Activated naive CD4-positive, alpha-beta T cell (primary cell): ENCODE measurements at places on chromosomes 2 and 18.

DNA sequence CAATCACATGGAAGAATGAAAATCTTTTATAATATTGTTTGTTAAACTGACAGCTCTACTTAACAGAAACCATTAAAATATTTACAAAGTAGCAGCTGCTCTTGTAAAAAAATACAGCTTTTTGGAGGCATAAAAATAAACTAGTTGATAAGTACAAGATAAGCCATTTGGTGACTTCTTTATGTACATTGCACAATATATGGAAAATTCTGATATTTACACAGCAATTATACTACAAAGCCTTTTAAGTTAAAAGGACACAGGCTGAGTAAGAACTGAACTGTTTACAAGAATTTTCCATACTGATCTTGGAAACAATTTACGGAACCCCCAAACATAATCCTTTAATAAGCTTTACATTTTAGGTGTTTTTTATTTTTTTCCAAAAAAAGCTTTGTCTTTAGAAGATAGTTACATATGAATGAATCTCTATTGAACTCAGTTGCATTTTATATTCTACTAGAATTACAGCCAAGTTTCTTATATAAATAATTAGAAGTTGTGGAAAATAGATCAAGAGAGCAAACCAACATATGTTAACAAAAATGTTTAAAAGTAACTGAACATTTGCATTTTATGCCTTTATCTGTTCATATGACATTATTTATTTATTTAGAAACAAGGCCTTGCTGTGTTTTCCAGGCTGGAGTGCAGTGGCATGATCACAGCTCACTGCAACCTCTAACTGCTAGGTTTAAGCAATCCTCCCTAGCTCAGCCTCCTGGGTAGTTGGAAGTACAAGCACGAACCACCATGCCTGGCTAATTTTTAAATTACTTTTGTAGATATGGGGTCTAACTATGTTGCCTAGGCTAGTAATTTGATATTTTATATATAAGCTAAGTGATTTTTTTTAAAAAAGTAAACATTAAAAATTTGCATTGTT, 142.5 kb downstream of the OTX1 start:
- no peak for DNase-seq

DNA sequence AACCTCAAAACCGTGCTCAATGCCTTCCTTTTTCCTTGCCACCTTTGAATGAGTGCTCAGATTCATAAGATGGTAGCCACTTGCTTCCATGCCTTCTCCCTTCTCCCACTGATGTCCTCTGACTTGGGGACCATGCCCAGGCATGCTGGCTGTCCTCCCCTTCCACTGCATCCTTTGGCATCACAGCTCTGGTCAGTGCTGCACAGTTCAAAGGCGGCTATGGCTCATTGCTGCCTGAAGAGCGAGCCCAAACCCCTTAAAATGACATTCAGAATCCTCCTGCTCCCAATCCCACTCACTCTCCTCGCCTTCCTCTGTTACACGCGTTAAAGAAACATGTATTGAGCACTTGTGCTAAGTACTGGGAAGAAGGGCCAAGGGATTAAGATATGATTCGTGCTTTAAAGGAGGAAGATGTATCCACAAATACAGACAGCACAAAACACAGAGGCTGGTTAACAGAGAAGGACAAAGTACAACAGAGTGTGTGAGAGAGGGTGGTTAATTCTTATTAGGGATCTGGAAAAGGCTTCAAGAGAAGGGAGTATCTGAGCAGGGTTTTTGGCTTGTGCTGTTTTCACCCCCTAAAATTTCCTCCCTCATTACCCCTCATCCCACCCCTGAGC, 81.8 kb downstream of the CERKL start:
- no peak for DNase-seq

GRCh38 chr2:109385506-109385905, 228.3 kb downstream of the SEPTIN10 start:
- DNase-seq: no peak

- DNase-seq: no peak
Observed at GRCh38 chr2:98806236-98806697, 75.3 kb upstream of the MGAT4A start.

DNA sequence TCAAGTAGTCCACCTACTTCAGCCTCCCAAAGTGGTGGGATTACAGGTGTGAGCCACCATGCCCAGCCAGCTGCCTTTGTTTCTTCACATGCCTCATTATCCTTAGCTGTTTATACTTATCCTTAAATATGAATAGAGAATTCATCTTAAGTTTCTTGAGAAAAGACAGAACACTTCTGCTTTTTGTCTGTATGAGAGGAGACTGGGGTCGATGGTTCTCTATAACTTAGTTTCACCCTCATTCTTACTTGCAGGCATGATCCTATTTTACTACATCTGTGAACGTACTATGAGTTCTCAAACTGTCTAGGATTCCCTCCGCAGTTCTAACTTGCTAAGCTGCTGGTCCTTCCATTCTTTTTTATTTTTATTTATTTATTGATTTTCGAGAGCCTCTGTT, 20.4 kb downstream of the PPM1B start:
- no peak for DNase-seq

DNA sequence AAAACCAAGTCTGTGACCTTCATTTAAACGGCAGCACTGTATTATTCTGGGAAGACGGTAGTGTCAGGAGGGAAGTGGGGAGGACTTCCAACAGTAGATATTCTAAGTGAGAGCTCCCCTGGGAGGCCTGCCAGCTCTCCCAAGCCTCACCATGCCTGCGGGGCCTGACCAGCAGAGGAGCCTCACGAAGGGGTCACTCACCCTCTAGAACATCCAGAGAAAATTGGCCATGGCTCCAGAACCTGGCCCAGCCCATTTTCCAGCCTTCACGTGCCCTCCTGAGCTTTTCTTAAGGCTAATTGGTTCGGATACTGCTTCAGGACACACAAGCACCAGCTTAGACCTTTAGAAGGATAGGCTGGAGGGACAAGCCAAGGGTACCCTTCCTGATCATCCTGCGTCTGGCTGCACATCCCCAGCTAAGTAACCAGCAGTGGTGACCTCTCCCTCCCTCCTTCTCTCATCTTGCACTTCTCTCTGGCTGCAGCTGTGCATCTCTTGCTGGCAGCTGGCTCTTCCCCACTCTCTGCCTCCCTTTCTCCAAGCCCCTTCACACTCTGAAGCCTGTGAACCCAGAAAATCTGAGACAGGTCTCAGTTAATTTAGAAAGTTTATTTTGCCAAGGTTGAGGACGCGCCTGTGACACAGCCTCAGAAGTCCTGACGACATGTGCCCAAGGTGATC, 120.1 kb upstream of the PKDCC start:
- no peak for DNase-seq

GRCh38 chr2:215542690-215543089, 106.8 kb upstream of the FN1 start:
- DNase-seq: no peak

GRCh38 chr2:189285962-189286645, 106.5 kb upstream of the COL5A2 start:
- no peak for DNase-seq

GRCh38 chr2:230934231-230935129, 9.4 kb upstream of the GPR55 start:
- DNase-seq: no peak

DNA sequence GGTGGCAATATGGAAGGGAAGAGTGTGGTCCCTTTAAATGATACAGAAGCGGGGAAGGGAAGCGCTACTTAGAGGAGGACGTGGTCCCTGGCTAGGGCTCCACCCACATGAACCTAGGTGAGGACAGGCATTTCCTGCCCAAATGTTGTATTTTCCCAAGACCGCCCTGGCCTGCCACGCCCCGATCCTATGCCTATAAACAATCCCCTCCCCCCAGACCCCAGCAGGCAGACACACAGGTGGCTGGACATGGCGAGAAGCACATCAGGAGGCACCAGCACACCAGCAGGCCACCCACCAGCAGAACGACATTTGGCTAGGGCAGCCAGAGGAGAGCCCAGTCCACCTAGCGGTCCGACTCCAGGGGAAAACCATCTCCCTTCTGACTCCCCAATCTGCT, 47.2 kb downstream of the METTL8 start:
- no peak for DNase-seq

- DNase-seq: no peak
Observed at GRCh38 chr2:104781151-104781550, 72.8 kb upstream of the POU3F3 start.

GRCh38 chr18:9898792-9899549, 13.2 kb downstream of the TXNDC2 start:
- no peak for DNase-seq

GRCh38 chr2:142791335-142791734, 86.1 kb upstream of the KYNU start:
- no peak for DNase-seq

- no peak for DNase-seq
Observed at GRCh38 chr2:157244691-157245090, 12.8 kb upstream of the GALNT5 start.

GRCh38 chr2:11377928-11378545, 33.6 kb upstream of the ROCK2 start:
- no peak for DNase-seq

DNA sequence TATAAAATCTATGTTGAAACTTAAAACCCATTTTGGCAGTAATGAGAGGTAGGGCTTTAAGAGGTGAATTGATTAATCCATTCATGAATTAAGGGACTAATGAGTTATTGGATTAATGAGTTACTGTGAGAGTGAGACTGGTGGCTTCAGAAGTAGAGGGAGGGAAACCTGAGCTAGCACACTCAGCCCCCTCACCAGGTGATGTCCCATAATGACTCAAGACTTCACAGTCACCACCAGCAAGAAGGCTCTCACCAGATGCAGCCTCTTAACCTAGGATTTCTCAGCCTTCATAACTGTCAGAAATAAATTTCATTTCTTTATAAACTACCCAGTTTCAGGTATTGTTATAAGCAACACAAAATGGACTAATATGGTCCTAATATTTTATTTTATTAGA, 621.7 kb upstream of the ACVR2A start:
- DNase-seq: no peak

- no peak for DNase-seq
Observed at GRCh38 chr18:6939972-6940371, 177.6 kb downstream of the LAMA1 start.

DNA sequence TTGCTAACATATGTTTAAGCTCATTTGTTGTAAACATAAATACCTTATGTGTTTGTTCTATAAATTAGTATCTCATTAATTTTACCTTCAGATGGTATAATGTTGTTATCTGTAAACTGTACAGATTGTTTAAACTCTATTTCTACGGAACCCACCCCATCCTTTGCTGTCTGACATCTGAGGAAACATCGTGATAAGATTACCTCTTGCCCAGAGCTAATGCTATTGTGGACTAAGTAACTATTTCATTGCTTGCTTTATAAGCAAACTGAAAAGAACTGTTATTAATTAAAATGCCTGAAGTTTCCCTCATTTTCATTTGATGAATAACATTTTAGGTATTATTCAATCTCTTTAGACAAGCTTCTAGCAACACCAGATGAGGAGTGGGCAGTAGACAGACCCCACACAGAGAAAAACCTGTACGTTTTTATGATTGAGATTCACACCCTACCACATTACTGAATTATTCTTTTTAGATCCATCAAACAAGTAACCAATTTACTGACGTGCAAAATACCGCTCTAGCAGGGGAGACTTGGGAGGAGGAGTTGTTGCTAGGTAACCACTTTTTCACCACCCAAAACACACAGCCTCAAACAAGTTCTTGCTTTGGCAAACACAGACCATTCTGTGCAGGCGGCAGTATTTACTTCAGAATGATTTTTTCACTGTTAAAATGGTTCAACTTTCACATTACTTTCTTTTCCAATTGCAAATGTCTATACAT, 1.9 kb upstream of the SYT4 start:
- DNase-seq: no peak

- no peak for DNase-seq
Observed at GRCh38 chr18:9292047-9292446, 42.5 kb upstream of the TWSG1 start.

- DNase-seq: no peak
Observed at GRCh38 chr2:189512879-189513278, 67.7 kb downstream of the SLC40A1 start.

GRCh38 chr2:188878716-188879115, 95.5 kb upstream of the COL3A1 start:
- DNase-seq: no peak

GRCh38 chr2:68458981-68459380, 8.1 kb downstream of the FBXO48 start:
- no peak for DNase-seq

GRCh38 chr18:5673616-5674015, 129.8 kb upstream of the EPB41L3 start:
- DNase-seq: no peak

- DNase-seq: no peak
Observed at GRCh38 chr2:203582468-203582867, 47.4 kb upstream of the RAPH1 start.

GRCh38 chr2:200695191-200695590, 109.4 kb downstream of the AOX1 start:
- DNase-seq: no peak

- no peak for DNase-seq
Observed at GRCh38 chr2:65071499-65072180, 15.4 kb downstream of the CEP68 start.

DNA sequence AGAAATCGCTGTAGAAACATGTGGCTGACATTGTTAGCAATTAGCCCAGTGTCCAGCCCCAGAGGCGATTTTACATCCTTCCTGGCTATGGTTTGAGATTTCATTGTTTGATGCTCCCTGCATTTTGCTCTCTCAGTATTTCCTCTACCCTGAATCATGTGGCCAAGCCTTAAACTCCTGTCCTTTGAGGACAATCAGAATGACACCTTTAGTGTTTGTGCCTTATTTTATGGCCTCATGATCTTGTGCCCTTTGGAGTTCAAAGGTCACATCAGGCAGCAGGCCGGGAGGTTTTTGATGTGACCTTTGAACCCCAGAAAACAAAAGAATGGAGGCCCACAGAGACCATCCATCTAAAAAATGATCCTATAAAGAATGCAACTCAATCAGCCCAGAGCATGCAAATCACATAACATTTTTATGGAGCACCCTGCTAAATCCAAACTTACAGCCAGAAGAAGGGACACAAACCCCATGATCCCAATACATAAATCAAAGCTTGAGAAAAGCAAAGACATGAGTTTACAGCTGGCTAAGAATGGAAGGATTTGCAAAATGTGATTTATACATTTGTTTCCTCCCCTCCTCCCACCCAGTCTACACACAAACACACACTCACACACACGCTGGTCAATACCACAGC, 52.5 kb downstream of the FECH start:
- no peak for DNase-seq
